ENCODE measurements at places on chromosomes 6 and 20. TPM values are rescaled to one million over a fixed set of nuclear protein-coding genes. Genes with fewer than 3 reads are reported as not detected.

RIMS4 gene
- total RNA-seq: not detected

- peak; percentile 74 for DNase-seq
- no peaks in the 10 kb centered on the region for H3K36me3 ChIP-seq
- no peak overlapping the region for H3K27ac ChIP-seq
- no peak overlapping the region for H3K4me3 ChIP-seq
- no peaks in the 10 kb centered on the region for H3K4me1 ChIP-seq
These were observed 31.6 kb upstream of the SLC32A1 start for GRCh38 chr20:38692436-38693411.

DNA sequence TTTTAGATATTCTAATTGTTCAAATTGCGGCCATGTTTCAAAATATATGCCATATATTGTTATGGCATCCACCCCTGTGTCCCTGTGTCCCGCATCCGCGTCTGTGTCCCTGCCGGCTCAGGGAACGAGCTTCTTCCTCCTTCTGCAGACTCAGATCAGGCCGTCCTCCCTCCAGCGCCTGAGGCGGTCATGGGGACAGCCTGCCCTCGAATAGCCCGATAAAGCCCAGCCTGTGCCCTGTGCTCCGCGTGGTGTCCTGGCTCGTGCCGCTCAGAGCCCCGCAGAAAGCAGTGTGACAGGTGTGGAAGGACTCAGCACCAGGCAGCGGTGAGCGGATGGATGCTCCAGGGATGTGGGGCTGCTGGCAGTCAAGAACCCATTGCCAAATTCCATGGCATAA is 663.4 kb upstream of the DEFB115 start:
- no peak for DNase-seq
- no peaks in the 10 kb centered on the region for H3K4me1 ChIP-seq
- no peak overlapping the region for H3K4me3 ChIP-seq
- H3K27me3 ChIP-seq: no peaks in the 10 kb centered on the region
- peaks cover 2% of the 10 kb centered on the region for H3K36me3 ChIP-seq

DNA sequence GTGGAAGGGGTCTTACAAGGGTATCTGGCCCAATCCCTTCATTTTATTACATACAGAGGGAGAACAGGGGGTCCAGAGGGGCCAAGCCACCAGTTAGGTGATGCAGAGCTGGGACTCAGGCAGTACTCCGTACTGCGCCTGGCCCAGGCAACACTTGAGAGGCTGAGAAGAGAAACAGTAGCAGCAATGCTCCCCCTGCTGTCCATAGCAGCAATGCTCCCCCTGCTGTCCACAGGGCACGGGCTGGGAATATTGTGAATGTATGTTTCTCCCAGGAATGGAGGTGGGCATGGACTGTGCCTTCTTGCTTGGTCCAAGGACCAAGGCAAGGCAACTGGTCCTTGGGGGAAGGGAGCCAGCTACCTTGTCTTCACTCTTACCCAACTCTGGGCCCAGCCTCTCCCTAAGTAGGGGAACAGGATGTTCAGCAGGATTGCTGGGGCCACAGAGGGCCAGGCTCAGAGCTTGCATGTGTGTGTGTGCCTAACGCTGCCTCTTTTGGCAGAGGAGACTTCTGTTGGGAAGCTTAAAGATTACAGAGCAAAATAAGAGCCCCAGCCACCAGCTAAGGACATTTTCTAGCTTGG is 14.8 kb upstream of the FAM83C start:
- no peak overlapping the region for H3K4me3 ChIP-seq
- H3K27ac ChIP-seq: peak overlapping the region; percentile 89
- peak; percentile 39 for DNase-seq

DNA sequence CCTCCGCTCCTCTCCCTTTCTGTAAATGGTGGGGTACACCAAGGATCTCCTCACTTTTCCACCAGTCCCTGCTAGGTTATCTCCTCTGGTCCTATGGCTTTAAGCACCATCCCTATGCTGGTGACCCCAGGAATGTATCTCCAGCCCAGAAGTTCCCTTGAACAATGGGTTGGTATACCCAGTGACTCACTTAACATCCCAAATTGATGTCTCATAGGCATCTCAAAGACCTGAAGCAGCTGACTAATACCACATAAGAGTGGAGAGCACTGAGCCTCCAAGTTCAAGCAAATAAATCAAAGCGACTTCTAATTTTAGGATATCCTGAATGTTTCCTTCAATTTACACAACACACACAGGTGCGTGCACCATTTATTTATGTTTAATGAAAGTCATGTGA is 48.3 kb downstream of the ADGRF1 start:
- H3K4me1 ChIP-seq: no peaks in the 10 kb centered on the region
- no peak overlapping the region for H3K27ac ChIP-seq
- peaks cover 24% of the 10 kb centered on the region for H3K27me3 ChIP-seq
- DNase-seq: no peak
- H3K4me3 ChIP-seq: no peak overlapping the region

- H3K4me3 ChIP-seq: no peak overlapping the region
- peaks cover 28% of the 10 kb centered on the region for H3K4me1 ChIP-seq
- no peak for DNase-seq
These were observed 86.1 kb upstream of the ZNF217 start for GRCh38 chr20:53679597-53680309.

- H3K4me1 ChIP-seq: no peaks in the 10 kb centered on the region
- no peak for DNase-seq
- H3K27me3 ChIP-seq: no peaks in the 10 kb centered on the region
These were observed 233.6 kb downstream of the ADGRB3 start for GRCh38 chr6:68868646-68869045.

GSTA3 gene
- not detected for total RNA-seq

THEMIS gene
- total RNA-seq: 79.5 TPM

DNA sequence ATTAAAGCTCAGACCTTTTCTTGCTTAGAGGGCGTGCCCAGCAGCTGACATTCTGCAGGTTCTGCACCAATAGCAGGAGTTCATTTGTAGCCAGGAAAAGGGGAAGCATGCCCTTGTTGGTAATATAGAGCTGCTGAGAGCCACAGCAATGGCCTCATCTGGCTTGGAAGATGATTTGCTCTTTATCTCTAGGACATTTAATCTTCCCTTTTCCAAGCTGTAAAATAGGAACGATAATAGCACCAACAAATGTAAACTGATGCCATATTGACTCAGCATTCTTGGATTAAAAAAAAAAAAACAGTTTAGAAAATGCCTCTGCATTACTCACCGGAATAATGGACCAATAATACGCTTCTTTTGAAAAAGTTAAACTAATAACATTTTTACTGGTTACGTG is 93.4 kb upstream of the SLC2A12 start:
- no peaks in the 10 kb centered on the region for H3K4me1 ChIP-seq
- no peak for DNase-seq
- no peaks in the 10 kb centered on the region for H3K27me3 ChIP-seq
- H3K27ac ChIP-seq: no peak overlapping the region

- peak; percentile 46 for DNase-seq
- H3K4me3 ChIP-seq: no peak overlapping the region
- H3K4me1 ChIP-seq: peaks cover 48% of the 10 kb centered on the region
- H3K27me3 ChIP-seq: no peaks in the 10 kb centered on the region
- H3K36me3 ChIP-seq: peaks cover 4% of the 10 kb centered on the region
These were observed 24.4 kb downstream of the QKI start for GRCh38 chr6:163438940-163439335.

- H3K27ac ChIP-seq: peak overlapping the region; percentile 55
- H3K36me3 ChIP-seq: no peaks in the 10 kb centered on the region
- H3K4me1 ChIP-seq: peaks cover 22% of the 10 kb centered on the region
- peak overlapping the region; percentile 50 for H3K4me3 ChIP-seq
- H3K27me3 ChIP-seq: no peaks in the 10 kb centered on the region
These were observed 4.9 kb downstream of the GPR31 start for GRCh38 chr6:167152862-167153261.

- no peaks in the 10 kb centered on the region for H3K4me1 ChIP-seq
- no peak for DNase-seq
- no peak overlapping the region for H3K27ac ChIP-seq
- H3K27me3 ChIP-seq: peaks cover 2% of the 10 kb centered on the region
- H3K4me3 ChIP-seq: no peak overlapping the region
- no peaks in the 10 kb centered on the region for H3K36me3 ChIP-seq
These were observed 180.1 kb upstream of the ARID1B start for GRCh38 chr6:156597095-156597494.

TSPO2 gene
- total RNA-seq: not detected

NR2E1 gene
- total RNA-seq: not detected

- DNase-seq: peak; percentile 61
- H3K27me3 ChIP-seq: peaks cover 49% of the 10 kb centered on the region
- no peak overlapping the region for H3K27ac ChIP-seq
- no peaks in the 10 kb centered on the region for H3K36me3 ChIP-seq
- H3K4me1 ChIP-seq: peaks cover 21% of the 10 kb centered on the region
These were observed 26.7 kb downstream of the SAYSD1 start for GRCh38 chr6:39088331-39088730.

SPATA25 gene
- 0.58 TPM for total RNA-seq

- no peak overlapping the region for H3K27ac ChIP-seq
- peaks cover 5% of the 10 kb centered on the region for H3K4me1 ChIP-seq
- DNase-seq: peak; percentile 90
- no peaks in the 10 kb centered on the region for H3K27me3 ChIP-seq
These were observed 28.4 kb downstream of the LYRM2 start for GRCh38 chr6:89610149-89610642.

GRCh38 chr6:169132352-169132940 is 121.2 kb downstream of the THBS2 start:
- no peaks in the 10 kb centered on the region for H3K4me1 ChIP-seq
- no peak for DNase-seq
- no peaks in the 10 kb centered on the region for H3K36me3 ChIP-seq
- peaks cover 5% of the 10 kb centered on the region for H3K27me3 ChIP-seq
- no peak overlapping the region for H3K4me3 ChIP-seq
- no peak overlapping the region for H3K27ac ChIP-seq

- peaks cover 48% of the 10 kb centered on the region for H3K4me1 ChIP-seq
- DNase-seq: peak; percentile 63
- no peak overlapping the region for H3K4me3 ChIP-seq
These were observed 63.9 kb upstream of the MRPS10 start for GRCh38 chr6:42281570-42281969.

GRCh38 chr20:16541226-16541625 is 32.0 kb downstream of the KIF16B start:
- no peak for DNase-seq
- no peak overlapping the region for H3K4me3 ChIP-seq
- no peaks in the 10 kb centered on the region for H3K27me3 ChIP-seq
- H3K36me3 ChIP-seq: no peaks in the 10 kb centered on the region
- H3K4me1 ChIP-seq: peaks cover 2% of the 10 kb centered on the region
- no peak overlapping the region for H3K27ac ChIP-seq

NOL7 gene
- 95.2 TPM for total RNA-seq

DNA sequence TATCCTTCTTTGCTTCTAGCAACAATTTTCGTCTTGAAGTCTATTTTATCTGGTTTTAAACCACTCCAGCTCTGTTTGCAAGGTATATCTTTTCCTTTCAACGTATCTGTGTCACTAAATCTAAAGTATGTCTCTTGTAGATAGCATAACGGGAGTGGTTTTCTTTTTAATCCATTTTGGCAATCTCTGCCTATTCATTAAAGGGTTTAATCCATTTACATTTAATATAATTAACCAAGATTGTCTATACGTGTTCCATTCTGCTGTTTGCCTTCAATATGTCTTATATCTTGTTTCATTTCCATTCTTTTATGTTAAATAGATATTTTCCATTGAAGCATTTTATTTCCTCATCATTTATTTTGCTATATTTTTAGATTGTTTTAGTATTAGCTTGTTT is 587.9 kb downstream of the C6orf118 start:
- no peak for DNase-seq
- H3K4me3 ChIP-seq: no peak overlapping the region
- no peaks in the 10 kb centered on the region for H3K4me1 ChIP-seq
- H3K27ac ChIP-seq: no peak overlapping the region
- H3K27me3 ChIP-seq: no peaks in the 10 kb centered on the region

- H3K4me3 ChIP-seq: no peak overlapping the region
- no peak overlapping the region for H3K27ac ChIP-seq
- no peaks in the 10 kb centered on the region for H3K27me3 ChIP-seq
- no peaks in the 10 kb centered on the region for H3K36me3 ChIP-seq
- peaks cover 13% of the 10 kb centered on the region for H3K4me1 ChIP-seq
These were observed 261.2 kb downstream of the ADGB start for GRCh38 chr6:146859795-146860495.

HLA-DRB5 gene
- 5.9 TPM for total RNA-seq

DNMT3B gene
- total RNA-seq: 2.9 TPM

- no peak for DNase-seq
- no peaks in the 10 kb centered on the region for H3K4me1 ChIP-seq
- no peak overlapping the region for H3K27ac ChIP-seq
- H3K36me3 ChIP-seq: no peaks in the 10 kb centered on the region
- H3K27me3 ChIP-seq: peaks cover 2% of the 10 kb centered on the region
These were observed 183.2 kb downstream of the SIM1 start for GRCh38 chr6:100281471-100281901.

DNA sequence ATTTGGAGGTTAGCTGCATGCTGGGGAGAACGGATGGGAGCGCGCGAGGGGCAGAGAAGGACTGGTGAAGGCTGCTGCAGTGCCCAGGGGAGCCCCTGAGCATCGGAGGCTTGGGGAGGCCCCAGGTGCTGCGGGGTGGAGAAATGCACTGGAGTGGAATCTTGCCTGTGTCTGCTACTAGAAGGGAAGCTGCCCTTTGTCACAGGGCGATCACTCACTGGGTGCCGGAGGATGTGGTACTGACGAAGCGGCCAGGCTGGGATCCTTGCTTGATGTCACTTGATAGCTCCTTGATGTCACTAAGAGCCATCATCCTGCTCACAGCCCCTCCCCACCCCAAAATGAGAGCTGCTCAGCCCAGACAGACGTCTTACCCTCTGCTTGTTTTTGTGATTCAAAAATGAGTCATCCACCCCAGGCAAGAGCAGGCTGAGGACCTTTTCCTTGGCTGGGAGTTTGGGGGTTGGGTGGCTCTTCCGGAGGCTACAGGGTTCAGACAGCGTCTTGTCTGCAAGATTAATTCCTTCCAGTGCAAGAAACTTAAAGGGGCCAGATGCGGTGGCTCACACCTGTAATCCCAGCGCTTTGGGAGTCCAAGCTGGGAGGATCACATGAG is 62.6 kb upstream of the PMEPA1 start:
- peaks cover 8% of the 10 kb centered on the region for H3K4me1 ChIP-seq
- peaks cover 10% of the 10 kb centered on the region for H3K27me3 ChIP-seq
- H3K27ac ChIP-seq: no peak overlapping the region
- peak; percentile 43 for DNase-seq

DNA sequence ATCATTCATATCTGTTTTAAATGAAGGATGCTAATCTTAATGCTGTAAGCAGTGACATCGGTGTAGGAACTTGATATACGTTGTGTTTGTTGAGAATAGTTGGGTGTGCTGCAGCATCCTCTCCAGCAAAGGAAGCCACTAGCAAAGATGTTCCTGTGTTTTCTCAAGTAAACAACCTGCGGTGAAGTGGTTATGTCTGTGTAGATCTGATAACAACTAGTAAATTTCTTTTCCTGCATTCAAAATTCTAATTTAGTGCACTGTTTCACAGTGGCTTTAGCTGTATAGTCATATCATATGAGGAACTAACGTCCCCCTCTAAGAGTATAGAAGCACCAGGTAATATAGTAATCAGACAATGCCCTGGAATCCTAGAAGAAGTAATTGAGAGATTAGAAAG is 38.7 kb downstream of the NCOA7 start:
- no peaks in the 10 kb centered on the region for H3K27me3 ChIP-seq
- H3K4me3 ChIP-seq: no peak overlapping the region
- peaks cover 56% of the 10 kb centered on the region for H3K4me1 ChIP-seq
- H3K36me3 ChIP-seq: peaks cover 19% of the 10 kb centered on the region

GRCh38 chr6:129501740-129502660 is 208.0 kb downstream of the ARHGAP18 start:
- no peak for DNase-seq
- no peaks in the 10 kb centered on the region for H3K27me3 ChIP-seq
- H3K27ac ChIP-seq: no peak overlapping the region
- no peak overlapping the region for H3K4me3 ChIP-seq
- H3K36me3 ChIP-seq: no peaks in the 10 kb centered on the region

CTCFL gene
- total RNA-seq: not detected

IL17F gene
- 0.76 TPM for total RNA-seq

CDSN gene
- not detected for total RNA-seq

GRCh38 chr6:33757906-33758305 is 11.2 kb upstream of the IP6K3 start:
- no peak overlapping the region for H3K27ac ChIP-seq
- H3K27me3 ChIP-seq: no peaks in the 10 kb centered on the region
- H3K4me3 ChIP-seq: no peak overlapping the region
- no peak for DNase-seq

ABHD16B gene
- not detected for total RNA-seq

Data from activated CD8-positive, alpha-beta T cell treated with anti-CD3 and anti-CD28 coated beads for 36 hours (primary cell).